Activated CD4-positive, alpha-beta T cell treated with anti-CD3 and anti-CD28 coated beads, Interleukin-2, amount 50 U/mL, for 4 hours (primary cell): ENCODE measurements at places on chromosomes 1 and 21.

GRCh38 chr1:160519642-160520435, 3.2 kb downstream of the SLAMF6 start:
- no peak for DNase-seq

GRCh38 chr1:183989078-183989577, 48.4 kb downstream of the COLGALT2 start:
- DNase-seq, result no peak

DNA sequence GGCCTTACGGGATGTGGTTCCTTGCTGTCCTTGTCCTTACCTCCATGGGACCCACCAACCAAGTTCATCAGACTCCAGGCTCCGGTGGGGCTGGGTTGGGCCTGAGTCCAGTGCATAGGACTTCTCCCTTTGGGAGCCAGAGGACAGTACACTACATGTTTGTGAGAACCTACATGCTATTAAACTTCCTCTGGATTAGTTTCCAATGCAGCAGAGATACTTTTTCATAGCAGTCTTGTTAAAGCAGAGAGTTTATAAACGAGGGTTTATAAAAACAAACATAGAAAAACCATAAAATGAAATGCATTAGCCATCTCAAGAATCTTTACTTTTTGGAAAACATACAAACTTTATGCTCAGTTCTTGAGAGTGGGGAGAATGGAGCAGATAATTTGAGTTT, 33.4 kb downstream of the INKA2 start:
- no peak for DNase-seq

DNA sequence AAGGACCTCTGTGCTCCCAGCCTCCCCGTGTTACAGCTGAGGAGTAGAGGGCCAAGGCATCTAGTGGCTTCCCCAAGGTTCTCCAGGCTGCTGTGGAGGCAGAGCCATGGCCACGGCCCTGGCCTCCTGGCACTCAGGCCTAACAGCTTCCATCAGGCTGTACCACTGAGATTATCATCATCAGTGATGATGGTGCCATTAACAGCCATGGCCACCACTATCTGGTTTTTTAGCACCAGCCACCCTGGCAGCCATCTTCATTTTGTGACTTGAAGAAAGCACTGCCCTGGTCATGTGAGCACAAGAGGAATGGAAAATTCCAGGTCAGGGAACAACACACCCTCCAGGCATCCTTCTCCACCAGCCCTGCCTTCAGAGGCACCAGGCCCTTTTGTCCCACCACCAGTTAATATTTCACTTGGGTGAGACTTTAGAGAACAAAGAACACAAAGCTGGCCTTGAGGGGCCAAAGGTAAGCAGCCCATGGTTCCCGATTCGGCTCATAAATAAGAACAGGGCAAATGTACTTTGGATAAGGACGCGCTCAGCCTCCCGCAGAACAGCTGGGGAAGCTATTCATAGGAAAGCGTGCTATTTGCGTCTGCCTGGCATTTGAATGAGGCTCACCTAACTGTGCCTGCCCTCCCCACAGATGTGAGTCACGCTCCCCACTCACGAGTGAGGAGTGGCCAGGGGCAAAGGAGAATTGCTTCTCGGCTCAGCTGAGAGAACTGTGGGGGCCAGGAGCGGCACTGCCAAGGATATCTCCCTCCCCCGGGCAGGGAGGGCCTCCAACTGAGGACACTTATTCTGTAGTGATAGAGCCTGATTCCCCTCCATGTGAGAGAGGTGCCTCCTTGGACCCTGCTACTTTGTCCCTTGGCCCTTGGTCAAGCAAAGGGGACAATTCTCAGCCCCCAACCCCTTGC, 95.6 kb downstream of the CD58 start:
- no peak for DNase-seq

GRCh38 chr1:117022114-117022513, 20.6 kb downstream of the CD101 start:
- DNase-seq, result no peak

DNA sequence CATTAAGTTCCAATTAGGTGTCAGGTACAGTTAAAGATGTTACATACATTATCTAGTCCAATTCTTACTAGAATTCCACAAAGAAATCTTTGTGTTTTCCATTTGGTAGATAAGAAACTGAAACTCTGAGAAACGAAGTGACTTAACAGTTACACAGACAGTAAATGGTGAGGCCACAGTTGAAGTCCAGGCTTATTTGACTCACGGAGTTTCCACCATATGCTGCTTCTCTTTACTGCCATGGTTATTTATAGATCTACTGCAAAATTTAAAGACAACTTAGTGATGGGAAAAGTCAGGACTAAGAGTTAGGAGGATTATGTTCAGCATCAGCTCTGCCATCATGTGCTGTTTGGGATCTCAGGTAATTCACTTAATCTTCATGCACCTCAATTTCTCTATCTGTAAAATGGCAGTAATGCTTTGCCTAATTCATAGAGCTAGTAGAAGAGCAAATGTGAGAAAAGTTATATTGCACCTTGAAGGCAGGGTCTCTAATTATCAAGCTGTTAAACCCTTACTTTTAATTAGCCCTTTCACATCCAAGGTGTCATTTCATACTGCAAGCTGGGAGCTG, 26.2 kb upstream of the SAMSN1 start:
- no peak for DNase-seq

GRCh38 chr1:240831191-240831631, 219.3 kb upstream of the GREM2 start:
- DNase-seq, result no peak

DNA sequence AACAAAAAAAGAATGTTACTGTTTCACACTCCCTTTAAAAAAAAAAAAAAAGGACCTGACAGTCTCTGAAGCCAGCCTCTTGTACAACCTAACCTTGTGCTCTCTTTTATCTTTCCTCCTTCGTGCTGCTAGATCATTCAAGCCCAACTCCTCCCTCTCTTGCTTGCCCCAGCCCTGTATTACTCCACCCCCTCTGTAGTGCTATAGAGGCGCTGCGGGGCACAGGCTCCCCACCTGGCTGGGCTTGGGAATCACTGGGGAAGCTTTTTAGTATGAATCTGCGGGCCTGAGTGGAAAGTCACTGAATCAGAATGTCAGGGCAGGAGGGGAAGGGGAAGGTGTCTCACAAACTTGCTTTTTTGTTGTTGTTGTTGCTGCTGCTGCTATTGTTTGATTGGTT, 383.7 kb upstream of the CAMK1G start:
- no peak for DNase-seq

DNA sequence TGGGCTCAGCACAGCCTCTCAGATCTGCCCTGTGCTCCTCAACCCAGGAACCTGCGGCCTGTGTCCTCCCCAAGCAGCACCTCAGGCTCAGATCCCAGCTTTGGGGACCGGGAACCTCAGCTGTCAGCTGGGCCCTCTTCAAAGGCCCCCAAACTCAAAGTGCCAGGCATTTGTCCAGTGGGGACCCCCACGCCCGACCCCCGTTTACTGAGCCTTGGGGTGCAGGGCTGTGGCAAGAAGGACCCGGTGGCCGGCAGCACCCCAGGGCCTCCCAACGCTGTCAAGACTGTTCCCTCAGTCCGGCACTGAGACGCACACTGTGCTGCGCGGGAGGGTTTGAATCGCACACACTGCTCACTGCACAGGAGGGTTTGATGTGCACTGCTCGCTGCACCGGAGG, 35.0 kb downstream of the MORN1 start:
- DNase-seq, result no peak

DNA sequence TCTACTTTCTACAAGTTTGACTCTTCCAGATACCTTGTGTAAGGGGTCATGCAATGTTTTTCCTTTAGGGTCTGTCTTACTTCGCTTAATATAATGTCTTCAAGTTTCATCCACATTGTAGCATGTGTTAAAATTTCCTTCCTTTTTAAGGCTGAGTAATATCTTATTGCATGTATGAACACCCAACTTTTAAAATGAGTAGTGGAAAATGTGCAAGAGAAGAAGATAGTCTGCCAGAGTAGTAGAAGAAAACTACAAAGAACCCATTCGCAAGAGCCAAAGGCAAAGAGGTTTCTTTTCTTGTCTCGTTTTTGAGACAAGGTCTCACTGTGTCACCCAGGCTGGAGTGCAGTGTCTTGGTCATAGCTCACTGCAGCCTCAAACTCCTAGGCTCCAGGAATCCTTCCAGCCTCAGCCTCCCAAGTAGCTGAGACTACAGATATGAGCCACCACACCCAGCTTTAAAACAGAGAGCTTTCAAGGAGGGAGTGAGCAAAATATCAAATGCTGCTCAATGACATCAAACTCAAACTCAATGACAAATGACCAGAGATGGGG, 9.4 kb downstream of the IL23R start:
- DNase-seq, result no peak

DNA sequence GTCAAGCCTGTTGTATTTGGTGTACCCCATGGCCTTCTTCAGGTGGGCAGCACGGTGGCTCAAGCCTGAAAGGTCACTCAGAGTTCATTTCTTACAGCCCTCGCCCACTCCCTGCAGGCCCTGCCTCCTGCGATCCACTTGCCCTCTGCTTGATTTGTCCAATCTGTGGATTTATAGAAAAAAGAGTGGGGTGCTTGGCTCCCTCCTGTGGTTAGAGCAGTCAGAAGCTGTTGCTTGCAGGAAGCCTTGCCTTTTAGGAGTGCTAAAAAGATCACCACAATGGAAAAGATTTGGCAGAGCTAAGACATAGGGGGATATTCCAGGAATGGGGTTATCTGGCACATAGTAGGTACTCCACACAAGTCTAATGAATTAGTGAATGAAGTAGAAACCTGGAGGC, 108.0 kb upstream of the TRABD2B start:
- no peak for DNase-seq

GRCh38 chr1:39478126-39478915, 13.1 kb upstream of the BMP8A start:
- DNase-seq, result no peak

GRCh38 chr1:119387858-119388257, 19.3 kb downstream of the HAO2 start:
- DNase-seq, result no peak
